Brain pericyte (primary cell): ENCODE measurements at places on chromosomes 13 and 19.
A peak's percentile ranks its signal among the peaks of the same experiment; 100 is the strongest.

GRCh38 chr13:98797456-98797855, 45.0 kb upstream of the SLC15A1 start:
- DNase-seq = no peak

DNA sequence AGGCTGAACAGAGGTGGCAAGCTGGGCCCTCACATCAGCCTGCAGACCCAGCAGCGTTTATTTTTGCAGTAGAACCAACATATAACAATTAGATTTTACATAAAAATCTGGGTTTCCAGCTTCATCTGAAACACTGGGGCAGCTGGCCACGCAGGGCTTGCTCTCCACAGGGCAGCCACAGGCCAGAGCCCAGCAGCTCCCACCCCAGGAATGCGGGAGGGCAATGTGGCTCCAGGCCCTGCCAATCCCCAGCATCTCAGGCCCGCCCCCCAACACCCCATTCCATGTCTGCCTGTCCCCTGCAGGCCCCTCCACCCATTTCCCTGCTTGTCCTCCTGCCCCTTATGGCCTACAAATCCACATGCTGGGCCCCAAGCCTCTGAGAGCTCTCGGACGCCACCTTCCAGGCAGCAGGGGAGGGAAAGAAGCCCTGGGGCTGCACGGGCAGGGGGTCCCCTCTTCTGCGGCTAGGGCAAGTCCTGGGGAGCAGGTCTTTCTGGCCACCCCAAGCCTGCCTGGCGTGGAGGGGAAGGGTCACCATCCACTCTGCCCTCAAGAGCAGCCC, 15.0 kb upstream of the VSTM2B start:
- DNase-seq = no peak

GRCh38 chr19:33060586-33060985, 4.1 kb downstream of the RHPN2 start:
- DNase-seq = no peak

DNA sequence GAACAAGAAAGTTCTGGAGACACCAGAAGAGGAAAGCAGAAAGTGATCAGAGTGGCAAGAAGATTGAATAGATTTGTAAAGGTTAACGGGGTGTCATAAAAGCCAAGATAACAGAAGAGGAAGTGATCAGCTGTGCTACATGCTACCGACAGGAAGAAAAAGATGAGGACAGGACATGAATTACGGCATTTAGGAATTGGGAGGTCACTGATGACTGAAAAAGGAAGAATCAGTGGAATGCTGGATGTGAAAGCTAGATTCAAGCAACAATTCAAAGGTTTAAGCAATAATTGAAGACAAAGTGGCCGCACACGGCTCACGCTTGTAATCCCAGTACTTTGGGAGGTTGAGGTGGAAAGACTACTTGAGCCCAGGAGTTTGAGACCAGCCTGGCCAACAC, 15.1 kb downstream of the ZNF160 start:
- no peak for DNase-seq

DNA sequence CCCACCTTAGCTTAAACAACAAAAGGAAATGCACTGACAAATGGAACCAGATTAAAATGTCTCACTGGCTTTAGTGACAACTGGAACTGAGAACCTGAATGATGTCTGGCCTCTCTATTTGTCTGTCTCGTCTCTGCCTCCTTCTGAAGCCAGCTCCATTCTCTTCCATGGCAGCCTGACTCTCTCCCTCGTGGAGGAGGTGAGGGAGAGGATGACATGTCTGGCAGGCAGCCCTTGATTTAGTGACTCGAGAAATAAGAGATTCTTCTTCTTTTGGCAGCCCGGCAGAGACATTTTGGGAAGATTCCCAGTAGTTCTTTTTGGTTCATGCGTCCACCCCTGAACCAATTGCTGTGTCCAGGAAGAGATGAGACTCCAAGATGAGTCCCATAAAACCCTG, 131.7 kb downstream of the KLF5 start:
- DNase-seq = no peak

DNA sequence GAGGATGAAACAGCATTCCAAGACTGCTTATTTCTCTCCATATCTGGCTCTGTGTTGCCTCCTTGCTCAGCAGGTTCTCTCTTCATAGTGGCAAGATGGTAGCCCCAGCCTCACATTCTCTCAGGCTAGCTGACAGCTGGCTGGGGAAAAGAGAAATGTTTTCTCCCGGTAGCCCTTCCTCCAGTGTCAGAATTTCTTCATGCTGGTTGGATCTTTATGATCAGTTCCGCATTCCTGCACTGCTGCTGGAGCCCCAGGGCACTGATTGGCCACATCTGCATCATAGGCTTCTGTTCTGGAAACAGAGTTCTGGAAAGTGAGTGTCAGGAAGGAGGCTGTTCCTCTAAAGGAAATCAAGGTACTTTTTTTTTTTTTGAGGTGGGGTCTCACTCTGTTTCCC, 24.6 kb downstream of the POP4 start:
- no peak for DNase-seq

GRCh38 chr13:44131069-44131614, 242.5 kb upstream of the SERP2 start:
- no peak for DNase-seq

DNA sequence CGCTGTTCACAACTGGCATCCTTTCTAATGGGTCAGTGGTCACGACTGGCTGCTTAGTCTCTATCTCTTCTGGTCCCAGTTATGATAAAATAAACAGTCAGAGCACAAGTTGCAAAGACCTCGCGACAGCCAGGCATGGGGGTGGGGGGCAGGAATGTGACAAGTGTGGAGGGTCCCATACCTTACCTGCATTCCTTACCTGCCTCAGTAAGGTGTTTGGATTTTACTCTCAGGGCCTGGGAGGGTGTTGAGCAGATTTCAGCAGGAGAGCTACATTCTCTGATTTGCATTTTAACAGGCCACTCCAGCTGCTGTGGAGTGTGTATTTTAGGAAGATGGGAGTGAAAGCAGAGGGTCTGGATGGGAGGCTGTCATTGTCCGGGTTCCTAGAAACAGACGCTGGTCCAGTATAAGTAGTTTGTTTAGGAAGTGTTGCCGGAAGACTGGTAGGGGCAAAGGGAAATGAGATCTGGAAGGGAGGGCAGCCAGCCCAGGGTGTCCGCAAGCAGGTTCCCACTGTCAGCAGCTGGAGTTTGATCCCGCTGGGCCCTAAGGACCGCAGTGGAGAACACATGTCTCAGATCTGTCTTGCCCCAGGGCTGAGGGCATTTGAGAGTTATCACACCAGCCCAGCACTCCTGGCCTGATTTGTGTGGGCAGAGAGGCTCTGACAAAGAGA, 920.0 kb downstream of the UQCRFS1 start:
- no peak for DNase-seq

DNA sequence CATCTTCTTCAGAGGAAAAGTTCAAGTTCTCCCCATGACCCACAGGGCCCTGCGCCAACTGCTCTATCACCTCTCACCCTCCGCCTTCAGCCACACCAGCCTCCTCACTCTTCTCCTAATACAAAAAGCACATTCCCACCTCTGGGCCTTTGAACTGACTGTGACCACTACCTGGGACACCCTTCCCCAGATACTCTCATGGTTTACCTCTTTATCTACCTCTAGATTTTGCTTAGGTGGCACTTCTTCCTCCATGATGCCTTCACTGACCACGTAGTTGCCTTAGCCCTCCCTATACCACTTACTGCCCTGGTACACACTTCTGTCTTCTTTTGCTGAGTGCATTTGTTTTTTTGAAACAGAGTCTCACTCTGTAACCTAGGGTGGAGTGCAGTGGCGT, 3.9 kb upstream of the SYCE2 start:
- DNase-seq = no peak

GRCh38 chr13:80040196-80040980, 300.5 kb downstream of the SPRY2 start:
- DNase-seq = peak; percentile 30

GRCh38 chr19:40270362-40271089, 14.6 kb downstream of the AKT2 start:
- no peak for DNase-seq

DNA sequence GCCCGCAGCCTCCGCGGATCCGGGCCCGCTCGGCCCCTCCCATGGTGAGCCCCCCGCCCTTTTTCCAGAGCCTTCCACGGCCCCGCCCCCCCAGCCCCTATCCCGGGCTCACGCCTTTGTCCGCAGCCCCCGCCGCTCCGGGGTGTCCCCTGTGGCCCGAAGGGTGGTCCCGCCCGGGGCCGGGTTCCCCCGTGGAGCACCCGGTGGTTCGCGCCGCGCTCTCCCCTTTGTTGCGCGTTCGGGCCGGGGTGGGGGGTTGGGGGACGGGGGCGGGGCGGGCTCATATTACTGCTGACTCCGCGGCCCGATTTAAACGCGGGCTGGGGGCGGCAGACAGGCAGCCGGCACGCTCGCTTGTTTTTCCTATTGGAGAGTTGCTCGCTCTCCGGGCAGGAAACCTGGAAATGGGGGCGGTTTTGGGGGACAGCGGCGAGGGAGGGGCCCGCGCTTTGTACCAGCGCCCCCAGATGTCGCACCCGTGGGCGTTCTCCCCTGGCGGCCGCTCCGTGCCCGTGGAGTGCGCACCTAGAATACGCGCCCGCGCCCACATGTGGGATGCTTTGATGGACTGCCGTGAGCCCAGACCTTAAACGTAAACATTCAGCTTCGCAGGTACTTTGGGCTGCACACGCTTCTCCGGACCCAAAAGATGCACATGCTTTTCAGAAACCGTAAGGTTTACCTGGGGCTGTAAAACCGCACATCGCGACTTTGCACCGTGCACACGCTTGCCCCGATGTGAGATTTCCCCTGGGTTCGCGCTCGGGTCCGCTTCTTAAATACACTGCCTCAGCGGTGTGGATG, 699 bp downstream of the PTOV1 start:
- no peak for DNase-seq

- DNase-seq = no peak
Observed at GRCh38 chr13:85140192-85140591, 659.0 kb downstream of the SLITRK6 start.

DNA sequence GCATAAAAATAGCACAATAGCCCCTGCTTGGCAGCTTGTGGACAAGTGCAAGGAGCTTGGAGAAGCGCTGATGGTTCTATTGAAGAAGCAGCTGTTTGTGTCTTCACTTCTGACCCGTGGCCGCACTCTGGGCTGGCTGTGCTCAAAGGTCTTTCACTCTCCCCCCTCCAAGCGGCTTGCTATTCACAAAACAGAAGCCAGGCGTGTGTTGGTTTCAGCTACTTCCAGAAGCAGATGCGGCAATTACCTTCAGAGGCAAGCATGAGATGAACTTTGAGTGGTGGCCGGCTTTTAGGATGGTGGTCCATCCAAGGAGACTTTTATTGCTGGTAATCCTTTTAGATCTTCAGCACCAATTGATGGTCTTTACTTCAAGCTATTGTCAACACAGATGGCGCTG, 188.5 kb upstream of the ARGLU1 start:
- DNase-seq = no peak

DNA sequence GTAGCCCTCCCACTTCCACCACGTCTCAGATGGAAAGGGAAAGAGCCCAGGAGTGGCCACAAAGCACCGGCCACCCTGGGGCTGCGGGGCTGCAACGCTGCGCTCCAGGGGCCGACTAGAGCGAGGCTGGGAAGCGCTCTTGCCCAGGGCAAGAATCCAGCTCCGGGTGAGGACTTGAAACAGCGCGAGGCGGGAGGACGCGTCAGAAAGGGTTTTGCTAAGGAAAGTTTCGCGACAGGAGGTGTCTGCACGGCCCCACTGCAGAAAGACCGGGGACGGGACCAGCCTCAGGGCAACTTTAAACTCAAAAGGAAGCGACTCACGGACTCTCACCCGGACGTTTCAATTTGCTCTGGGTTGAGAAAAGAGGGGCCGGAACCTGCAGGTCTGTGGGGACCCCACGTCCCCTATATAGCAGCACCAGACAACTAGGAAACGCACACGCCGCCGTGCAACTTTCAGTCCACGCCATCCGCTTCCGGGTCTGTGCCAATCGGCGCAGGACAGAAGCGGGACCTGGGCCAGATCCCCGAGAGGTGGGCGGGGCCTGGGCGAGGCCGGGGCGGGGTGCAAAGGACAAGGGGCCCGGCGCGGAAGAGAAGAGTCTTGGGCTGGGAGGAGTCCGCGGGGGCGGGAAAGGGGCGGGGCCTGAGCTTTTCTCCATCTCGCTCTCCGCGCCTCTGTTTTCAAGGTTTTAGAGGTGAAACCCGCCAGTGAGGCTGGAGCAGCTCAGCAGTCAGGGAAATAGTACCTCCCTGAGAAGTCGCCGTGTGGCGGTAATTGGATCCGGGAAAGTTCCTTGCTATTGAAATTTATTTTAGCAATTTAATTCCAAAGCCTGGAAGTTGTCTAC, at the start of gene ZNF816:
Gene ZNF816, minus strand, starts transcription at position 488 of the 853 bp plus-strand sequence. CDS start 6,792 bp downstream, outside the sequence.
- peak; percentile 66 for DNase-seq

- no peak for DNase-seq
Observed at GRCh38 chr19:3153286-3154230, 17.7 kb downstream of the GNA15 start.

DNA sequence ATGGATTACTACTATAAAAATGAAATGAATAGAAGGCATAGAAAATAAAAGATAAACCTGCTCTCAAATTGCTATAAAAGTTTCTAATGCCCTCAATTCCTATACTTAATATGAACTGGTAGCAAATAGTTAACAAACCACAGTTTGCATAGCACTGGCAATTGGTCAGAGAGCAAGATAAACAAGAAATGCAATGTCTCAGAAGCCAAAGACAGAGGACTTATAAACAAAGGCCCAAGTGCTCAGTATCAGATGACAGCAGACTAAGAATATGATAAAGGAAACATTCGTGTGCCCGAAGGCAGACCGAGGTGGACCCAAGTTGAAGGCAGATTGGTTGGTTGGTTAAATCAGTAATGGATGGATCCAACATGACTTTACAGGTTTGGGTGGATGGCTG, 50.6 kb downstream of the IPO5 start:
- DNase-seq = peak; percentile 27

GRCh38 chr19:35155441-35155840, 906 bp downstream of the FXYD5 start:
- DNase-seq = no peak

GRCh38 chr13:84917252-84917878, 881.9 kb downstream of the SLITRK6 start:
- no peak for DNase-seq

- no peak for DNase-seq
Observed at GRCh38 chr13:48625413-48626076, 28.2 kb upstream of the CYSLTR2 start.

DNA sequence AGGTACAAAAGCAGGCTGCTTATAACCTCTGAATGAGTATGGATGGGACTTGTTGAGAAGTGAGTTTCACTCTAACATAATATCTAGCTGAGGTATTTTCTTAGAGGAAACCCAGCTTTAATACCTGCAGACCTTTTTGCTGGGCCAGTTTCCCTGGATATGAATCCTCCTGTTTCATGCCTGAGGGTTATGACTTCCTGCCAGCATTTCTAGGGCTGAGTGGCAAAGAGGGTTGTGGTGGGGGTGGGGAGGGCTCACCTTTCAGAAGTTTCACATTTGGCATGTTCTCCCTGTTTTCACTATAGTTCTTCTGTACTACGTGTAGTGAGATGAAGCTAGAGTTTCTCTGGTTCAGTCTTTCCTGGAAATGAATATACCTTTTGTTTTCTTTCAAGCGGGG, 73.7 kb downstream of the LACC1 start:
- no peak for DNase-seq

GRCh38 chr13:21889651-21890050, 218.8 kb downstream of the FGF9 start:
- DNase-seq = no peak

- DNase-seq = no peak
Observed at GRCh38 chr19:572743-573518, 535 bp downstream of the BSG start.
